Stimulated activated CD4-positive, alpha-beta T cell treated with anti-CD3 and anti-CD28 coated beads, Interleukin-15, amount 100 ng/mL, for 24 hours (primary cell): ENCODE measurements at places on chromosomes 4 and X.

GRCh38 chrX:150293311-150294013, 69.7 kb upstream of the MAMLD1 start:
- DNase-seq = no peak

- DNase-seq = no peak
Observed at GRCh38 chr4:85603437-85604336, 128.7 kb downstream of the ARHGAP24 start.

DNA sequence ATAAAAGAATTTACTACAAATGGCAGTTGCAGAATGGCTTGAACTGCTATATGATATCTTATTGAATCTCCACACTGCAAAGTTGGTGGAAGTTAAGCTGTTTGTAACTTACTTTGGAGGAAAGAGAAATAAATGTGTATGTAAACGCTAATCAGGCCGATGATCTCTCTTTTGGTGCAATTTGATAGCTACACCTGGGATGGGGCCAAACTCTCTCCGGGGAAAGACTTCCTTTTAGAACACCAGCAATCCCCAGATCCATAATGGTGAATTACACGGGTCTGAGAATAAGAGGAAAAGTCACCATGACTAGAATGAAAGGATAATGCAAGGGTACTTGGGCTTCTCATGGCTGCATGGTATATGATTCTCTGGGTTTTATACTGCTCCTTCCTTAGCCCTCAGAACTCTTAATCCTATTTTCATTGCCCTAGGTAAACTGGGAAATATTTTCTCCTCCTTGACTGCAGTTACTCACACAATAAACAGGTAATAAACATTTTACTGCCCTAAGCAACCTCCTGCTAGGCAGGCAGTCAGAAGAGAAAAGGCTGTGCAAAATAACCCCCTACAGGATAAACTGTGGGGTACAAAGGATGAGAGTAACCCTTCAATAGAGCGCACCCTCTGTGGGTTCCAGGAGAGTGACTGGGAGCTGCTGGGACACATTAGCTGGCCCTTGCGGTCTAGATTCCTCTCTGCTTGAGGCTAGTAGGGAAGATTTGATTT, 109.3 kb downstream of the MGST2 start:
- no peak for DNase-seq

GRCh38 chr4:126895988-126896570, 736.7 kb upstream of the INTU start:
- no peak for DNase-seq
